ENCODE measurements at places on chromosomes 12 and 14. TPM values are rescaled to one million over a fixed set of nuclear protein-coding genes. Genes with fewer than 3 reads are reported as not detected.

Gene CCND2
- 404 TPM for total RNA-seq

Gene CFAP251
- 1.8 TPM for total RNA-seq

Gene KRT74
- not detected for total RNA-seq

Gene SERPINA1
- total RNA-seq = 160 TPM

Gene BCL2L14
- total RNA-seq = 3.0 TPM

Gene DIO2
- 1.5 TPM for total RNA-seq

DNA sequence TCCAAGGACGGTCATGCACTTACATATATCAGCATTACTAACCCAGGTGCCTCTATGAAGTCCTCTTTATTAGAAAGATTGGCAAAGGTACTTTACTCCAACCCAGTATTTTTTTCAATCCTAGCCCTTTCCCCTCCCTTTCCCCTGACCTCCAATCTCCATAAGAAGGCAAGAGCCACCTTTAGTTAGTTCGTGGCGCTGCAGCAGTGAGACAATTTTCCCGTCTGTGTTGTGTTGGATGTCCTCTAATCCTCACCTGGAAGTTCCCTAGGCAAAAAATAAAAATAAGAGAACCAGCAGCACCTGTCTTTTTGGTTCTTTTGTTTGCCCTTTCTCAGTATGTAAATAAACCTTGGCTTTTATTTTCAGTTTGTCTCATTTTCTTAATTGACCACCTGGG lies 439.6 kb upstream of the LRFN5 start:
- ATAC-seq = no peak

DNA sequence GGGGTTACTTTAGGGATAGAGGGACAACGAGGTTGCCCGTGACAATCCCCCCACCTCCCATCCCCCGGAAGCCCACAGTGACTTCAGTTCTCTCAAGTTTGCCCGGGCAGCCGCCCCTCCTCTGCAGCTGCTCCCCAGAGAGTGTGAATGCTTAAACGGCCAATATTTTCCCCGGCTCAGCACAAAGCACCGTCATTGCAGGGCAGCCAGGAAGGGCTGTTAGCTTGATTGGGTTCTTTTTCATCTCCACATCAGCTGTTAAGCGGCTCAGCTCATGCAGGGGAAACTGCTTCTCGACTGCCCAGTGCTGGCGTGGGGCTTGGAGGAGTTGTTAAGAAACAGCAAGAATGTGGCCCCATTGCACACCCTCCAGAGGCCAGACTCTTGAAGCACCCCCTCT lies 120.5 kb upstream of the NCOR2 start:
- ATAC-seq = peak; percentile 9

DNA sequence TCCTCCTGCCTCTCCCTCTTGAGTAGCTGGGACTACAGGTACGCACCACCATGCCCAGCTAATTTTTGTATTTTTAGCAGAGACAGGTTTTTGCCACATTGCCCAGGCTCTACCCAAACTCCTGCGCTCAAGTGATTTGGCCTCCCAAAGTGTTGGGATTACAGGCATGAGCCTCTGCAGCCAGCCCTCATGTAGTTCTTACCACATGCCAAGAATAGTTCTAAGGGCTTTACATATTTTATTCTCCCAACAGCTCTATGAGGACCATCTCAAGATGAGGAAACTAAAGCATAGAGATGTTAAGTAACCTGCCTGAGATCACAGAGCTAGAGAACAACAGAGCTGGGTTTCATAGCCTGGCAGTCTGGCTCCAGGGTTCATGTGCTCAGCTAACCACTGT lies 37.9 kb upstream of the ALDH2 start:
- no peak for ATAC-seq

GRCh38 chr14:52188381-52188780 lies 79.1 kb upstream of the PTGDR start:
- no peak for ATAC-seq

DNA sequence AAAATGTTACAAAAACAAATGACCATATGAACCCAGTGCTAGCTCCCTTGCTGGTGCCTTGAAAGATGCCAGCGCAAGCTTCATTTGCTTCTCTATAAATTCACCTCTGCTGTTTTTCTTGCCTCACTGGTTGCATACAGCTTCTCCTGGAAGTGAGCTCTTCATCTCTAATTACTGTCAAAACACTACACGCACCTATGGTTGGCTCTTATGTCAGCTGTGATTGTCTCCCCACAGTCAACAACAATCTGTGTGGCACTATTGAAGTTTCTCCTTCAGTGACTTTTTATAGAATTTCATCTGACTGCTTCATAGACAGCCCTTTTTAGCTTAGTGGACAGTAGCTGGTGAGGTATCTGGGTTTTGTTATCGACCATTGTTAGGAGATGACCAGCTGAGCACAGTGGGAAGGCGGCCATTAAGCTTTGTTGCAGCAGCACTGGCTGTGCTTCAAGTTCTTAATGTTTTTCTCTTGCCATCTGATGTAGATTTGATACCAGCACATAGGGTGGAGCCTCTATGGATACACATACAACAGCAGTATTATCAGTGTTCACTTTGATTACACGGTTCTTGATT lies 131.8 kb downstream of the KITLG start:
- ATAC-seq = no peak

GRCh38 chr14:70702161-70702560 lies 60.4 kb downstream of the TTC9 start:
- no peak for ATAC-seq

DNA sequence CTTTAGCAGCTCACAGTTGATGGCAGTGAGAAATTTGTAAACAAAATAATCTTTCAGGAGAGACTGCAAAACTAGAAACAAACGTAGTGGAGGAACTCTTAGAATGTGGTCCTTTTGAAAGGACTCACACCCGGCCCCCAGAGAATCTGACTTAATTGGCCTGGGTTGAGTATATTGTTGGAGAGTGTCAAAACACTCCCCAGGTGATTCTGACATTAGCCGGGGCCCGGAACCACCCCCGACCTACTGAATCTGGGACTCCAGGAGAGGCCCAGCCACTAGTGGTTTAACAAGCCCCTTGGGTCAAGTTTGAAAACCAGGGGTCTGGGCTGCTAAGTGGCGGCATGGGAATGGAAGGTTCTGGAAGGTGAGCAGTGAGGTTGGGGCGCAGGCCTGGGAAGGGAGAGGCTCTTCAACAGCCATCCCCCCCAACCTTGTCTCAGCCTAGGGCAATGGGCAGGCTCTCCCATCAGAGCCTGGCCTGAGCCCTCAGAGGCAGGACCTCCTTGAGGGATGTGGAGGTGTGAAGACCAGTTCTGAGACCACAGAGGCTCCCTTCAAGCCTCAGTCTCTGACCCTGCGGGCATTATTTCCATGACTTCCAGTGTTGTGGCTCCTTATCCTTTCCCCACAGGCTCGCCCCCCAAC lies 1.1 kb upstream of the ELK3 start:
- ATAC-seq = no peak

DNA sequence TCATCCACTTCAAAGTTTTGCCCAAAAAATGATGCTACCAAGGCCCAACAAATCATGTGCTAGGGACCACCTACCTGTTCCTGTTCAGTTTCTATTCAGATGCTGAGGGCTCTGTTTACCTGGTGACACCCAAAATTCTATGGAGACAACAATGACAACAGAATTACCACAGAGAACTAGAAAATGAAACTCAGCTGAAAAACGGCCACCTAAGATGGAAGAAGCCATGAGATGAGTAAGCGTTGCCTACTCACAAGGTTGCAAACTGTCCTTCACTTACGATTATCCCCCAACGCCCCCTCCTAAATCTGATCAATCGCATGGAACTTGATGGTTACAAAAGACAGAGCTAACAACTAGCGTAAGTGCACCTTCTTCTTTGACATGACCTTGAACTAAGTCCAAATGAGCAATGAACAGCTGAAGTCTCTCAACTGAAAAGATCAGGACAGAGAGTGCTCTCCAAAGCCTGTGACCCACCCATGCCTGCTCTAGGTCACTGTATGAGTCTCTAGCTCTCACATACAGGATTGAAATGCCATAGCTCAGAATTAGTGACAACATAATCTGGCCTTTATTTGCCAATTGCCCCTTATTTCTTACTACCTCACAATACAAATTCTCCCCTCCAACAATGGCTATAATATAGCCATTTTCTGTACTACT lies at the start of gene RNASE11:
TSS of gene RNASE11 (minus strand) at position 513 of the 666 bp plus-strand sequence.
- peak; percentile 68 for ATAC-seq

GRCh38 chr12:98754095-98754494 lies 109.0 kb downstream of the APAF1 start:
- ATAC-seq = peak; percentile 95

- ATAC-seq = peak; percentile 12
Measured at GRCh38 chr14:89040080-89040459, 215.6 kb downstream of the TTC8 start.

DNA sequence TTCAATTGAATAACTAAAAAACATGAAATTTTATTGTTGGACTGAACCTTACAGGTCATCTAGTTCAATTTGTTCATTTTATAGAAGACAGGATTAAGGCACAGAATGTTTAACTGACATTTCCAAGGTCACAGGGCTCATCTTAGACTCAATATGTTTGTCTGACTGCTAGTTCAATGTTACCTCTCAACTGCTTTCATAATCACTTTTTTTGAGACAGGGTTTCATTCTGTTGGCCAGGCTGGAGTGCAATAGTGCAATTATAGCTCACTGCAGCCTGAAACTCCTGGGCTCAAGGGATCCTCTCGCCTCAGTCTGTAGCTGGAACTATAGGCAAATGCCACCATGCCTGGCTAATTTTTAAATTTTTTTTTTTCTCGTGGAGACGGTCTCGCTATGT lies 24.4 kb upstream of the ITGA5 start:
- ATAC-seq = no peak

GRCh38 chr12:46562625-46563225 lies 190.2 kb upstream of the SLC38A2 start:
- peak; percentile 29 for ATAC-seq

DNA sequence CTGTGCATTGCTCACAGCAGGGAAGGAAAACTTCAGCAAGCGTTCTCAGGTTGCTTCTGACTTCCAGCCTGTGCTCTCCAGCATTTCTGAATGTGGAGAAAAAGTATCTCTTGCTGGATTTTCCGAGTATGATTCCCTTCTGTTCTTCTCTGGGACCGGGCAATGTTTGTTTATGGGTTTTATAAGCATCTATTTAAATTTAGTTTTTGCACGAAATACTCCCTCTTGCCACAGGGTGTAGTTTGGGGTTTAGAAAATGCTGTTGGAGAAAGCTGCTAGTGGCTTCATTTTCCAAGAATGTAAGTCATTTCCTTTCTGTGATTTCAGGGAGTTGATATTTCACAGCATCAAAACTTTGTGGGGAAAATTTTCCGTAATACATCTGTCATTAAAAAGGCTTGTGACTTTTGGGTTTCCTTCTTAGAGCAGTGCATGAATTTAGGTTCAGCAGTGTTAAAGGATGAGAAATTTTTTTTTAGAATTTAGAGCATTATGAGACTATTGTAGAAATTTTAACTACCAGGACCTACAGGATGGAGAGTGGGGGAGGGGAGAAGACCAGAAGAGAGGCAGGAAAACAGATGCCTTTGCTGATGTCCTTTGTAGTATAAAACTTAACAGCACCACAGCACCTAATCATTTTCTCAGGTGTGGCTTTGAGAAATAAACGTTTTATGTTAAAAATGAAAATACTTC lies 1.5 kb downstream of the FRMD6 start:
- peak; percentile 12 for ATAC-seq

DNA sequence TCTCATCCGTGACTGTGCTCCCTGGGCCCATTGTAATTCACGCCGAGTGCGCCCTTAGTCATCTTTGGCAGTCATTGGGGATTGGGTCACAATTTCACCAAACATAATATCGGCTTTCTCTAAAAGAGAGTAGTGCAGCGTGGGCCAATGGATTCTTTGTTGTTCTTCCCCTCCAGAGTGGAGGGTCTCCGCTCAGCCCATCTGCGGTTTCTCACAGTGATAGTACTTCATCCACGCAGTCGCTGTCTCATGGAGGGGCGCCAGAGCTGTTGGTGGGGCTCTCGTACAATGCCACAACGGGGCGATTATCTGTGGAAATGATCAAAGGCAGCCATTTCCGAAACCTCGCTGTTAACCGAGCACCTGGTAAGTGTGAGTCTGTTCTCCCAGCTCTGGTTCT lies 321.8 kb downstream of the SNAPC1 start:
- ATAC-seq = no peak

DNA sequence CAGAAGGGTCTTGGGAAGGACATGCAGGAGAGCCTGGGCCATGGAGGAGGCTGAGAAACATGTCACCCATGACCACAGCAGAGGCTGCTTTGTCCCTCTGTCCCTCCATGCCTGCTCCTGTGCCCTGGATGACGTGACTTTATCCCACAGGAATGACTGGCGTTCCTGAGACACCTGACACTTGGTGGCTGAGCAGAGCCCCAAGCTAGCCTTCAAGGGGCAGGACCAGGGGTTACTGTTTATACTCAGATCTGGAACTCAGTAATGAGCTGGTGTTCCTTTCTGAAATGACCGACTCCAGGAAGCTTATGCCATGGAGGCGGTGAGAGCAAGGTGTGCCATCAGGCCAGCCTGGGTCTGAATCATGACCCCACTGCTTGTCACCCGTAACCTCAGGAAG lies 44.2 kb downstream of the ZFP36L1 start:
- no peak for ATAC-seq

DNA sequence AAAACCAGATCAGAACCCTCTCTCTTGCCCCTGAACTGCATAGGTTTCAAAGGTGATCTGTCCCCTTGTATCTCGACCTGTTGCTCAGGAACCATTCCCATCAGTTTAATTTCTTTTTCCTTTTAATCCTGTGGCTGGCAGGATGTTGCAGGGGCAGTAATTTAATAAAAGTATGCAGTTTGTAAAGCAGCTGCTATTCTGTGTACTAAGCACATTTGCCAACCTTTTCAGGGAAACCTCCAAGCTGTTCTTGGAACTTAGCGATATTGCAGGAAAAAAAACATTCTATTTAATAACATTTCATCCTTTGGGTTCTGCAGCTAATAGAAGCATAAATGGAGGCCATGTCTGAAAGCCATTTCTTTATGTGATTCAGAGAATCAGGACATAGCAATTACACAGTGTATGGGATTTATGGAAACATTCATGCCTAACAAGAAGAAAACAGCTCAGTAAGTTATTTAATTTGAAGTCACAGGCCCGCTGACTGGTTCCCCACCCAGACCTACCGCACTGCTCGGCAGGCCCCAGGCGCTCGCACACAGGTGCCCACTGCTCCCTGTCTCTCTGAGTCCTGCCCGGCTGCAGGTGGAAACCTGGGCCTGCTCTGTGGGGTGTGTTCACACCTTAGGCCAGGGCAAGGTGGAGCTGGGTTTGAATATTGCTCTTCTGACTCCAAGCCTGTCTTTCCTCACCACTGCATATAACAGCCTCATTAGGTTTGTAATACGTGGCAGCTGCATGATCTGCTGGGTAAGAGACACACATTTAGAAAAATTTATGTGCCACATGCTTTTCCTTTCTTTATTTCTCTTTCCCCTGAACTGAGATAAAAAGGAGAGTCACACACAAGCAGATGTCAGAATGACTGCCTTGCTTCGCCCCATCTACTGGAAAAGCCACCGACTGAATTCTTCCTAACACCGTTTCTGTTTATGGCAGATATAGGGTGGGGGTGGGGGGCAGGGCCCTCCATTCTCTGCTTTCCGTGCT lies 119.7 kb downstream of the SLC25A47 start:
- ATAC-seq = no peak

DNA sequence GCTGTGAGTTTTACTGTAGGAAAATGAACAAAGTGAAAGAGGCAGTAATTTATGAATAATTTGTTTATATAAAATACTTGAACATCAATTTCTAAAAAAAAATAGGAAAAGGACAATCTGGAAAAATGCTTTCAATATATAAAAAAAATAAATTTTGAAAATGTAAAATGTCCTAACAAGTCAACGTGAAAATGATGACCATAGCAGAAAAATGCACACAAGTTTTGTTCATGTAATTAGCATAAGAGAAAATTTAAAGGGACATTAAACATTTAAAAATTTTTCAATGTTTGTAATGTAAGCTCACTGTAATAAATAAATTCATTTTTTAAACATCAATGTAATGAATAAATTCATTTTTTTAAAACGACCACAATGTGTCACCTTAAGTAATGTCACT lies 214.8 kb upstream of the ATXN7L3B start:
- no peak for ATAC-seq

- ATAC-seq = no peak
Measured at GRCh38 chr14:55585854-55586253, 5.8 kb downstream of the KTN1 start.
